ENCODE measurements at places on chromosomes 1 and 21.

GRCh38 chr1:156577550-156577949, 2.0 kb upstream of the TTC24 start:
- no peak for DNase-seq

DNA sequence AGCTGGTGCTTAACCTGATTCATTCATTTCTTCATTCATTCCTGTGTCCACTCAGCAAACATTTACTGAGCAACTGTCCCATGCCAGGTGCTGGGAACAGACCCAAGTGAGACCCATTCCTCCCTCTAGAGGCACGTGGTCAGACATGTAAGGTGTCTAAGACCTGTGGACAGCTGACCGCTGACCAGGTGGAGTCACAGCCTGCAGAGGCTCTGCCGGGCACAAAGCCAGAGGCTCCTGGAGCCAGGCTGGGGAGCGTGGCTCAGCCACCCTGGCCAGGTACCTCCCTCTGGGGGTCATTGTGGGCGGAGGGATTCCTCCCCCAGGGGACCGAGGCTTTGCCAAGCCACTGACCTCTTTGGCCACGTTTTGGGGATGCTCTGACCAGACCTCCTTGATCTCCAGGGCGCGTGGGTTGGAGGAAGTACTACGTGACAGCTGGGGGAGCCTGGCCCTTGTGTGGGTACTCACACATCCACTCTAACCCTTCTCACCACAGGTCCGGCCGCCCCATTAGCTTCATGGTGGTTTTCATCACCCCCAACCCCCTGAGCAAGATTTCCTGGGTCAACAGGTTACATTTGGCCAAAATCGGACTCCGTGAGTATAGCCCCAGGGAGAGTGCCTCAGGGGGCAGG, 100.3 kb downstream of the ARHGEF10L start:
- DNase-seq: no peak

DNA sequence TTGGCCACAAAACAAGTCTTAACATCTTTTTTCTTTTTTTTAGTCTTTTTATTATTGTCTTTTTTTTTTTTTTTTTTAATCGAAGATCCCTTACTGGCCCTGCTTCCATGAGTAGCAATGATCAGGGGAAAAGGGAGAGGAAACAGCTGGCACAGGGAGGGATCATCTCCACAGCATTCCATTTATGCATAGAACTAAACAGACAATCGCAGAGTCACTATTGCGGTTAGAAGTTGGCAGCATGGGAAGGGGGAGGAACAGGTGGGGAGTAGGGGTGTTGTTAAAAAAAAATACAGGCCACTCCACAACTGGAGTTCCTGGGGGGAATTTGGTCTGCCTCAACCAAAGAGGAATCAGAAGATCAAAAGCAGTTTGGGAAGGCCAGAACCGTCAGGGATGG, 55.4 kb downstream of the C1orf185 start:
- DNase-seq: no peak

DNA sequence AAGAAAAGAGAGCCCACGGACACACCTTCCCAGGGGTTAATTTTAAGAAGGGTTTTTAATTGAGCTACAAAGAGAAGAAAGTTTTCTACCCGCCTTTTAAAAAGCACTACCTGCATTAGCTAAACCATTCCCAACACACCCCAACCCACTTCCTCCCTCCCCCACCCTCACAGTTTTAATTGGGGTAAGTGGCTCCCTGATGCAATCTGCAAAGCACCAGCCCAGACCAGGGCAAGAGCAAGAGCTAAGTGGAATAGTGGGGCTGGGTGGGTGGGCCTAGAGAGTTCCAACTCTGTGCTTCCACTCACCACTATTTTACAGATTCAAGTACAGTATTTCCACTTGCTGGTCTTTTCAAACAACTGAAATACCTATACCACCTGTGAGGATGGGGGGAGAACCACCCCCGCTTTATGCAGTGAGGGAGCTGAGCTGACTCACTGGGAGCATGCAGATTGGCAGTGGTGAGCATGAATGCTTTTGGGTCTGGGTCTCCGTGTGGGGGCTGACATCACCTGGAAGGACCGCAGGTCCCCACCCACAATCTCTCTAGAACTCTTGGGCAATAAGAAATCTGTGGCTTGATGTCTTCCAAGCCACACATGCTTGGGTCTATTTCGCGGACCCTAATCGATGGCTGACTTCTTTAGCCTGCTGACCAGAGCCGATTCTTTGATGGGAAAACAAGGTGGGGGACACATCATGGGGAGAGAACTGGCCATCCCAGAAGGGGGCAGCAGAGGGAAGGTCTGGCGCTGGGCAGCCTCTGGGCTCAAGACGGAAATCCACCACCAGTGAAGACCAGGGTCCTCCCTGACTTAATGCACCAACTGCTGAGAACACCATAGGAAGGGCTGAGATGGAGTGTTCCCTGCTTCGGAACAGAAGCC, 95.5 kb downstream of the SSBP3 start:
- no peak for DNase-seq

DNA sequence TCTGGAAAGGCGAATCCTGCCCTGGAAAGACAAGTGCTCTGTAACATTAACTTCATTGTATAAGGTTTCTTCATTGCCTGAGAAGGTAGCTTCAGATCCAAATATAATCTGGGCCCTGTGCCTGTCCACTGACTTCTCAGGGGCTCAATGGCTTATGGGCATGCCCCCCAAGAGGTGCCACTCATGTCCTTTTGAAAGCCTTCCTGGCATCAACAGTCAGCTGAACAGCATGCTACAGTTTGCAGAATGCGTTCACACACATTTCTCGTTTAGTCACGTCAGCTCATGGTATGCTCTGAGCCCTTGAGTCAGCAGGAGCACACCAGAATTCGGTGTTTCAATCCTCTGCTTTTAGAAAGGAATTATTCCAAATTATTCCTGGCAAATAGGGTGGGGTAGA, 23.8 kb downstream of the TMCC2 start:
- no peak for DNase-seq

- DNase-seq: peak; percentile 45
These were observed 2.7 kb upstream of the RAB29 start for GRCh38 chr1:205777994-205778393.

Data from CMK (cell line).